ENCODE measurements at places on chromosomes 6 and 20.

- no peak for DNase-seq
Observed at GRCh38 chr6:37799263-37799644, 20.3 kb upstream of the ZFAND3 start.

- DNase-seq = no peak
Observed at GRCh38 chr20:54368570-54368969, 106.8 kb upstream of the DOK5 start.

DNA sequence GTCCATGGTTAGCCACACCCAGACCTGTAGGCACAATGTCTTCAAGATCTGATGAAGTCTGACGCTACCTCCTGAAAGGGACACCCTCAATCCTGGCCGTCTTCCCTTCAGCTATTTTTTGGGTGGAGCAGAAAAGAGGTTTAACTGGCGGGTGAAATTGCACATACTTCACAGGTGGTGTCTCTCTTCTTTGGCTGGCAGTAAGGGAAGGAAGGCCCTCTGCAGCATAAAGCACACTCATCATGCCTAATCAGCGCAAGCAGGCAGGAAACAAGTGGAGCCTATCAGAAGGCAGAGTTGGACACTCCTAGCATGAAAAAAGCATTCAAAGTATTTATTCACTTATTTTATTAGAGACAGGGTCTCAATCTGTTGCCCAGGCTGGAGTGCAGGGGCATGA lies 32.9 kb downstream of the PNLDC1 start:
- DNase-seq = no peak

DNA sequence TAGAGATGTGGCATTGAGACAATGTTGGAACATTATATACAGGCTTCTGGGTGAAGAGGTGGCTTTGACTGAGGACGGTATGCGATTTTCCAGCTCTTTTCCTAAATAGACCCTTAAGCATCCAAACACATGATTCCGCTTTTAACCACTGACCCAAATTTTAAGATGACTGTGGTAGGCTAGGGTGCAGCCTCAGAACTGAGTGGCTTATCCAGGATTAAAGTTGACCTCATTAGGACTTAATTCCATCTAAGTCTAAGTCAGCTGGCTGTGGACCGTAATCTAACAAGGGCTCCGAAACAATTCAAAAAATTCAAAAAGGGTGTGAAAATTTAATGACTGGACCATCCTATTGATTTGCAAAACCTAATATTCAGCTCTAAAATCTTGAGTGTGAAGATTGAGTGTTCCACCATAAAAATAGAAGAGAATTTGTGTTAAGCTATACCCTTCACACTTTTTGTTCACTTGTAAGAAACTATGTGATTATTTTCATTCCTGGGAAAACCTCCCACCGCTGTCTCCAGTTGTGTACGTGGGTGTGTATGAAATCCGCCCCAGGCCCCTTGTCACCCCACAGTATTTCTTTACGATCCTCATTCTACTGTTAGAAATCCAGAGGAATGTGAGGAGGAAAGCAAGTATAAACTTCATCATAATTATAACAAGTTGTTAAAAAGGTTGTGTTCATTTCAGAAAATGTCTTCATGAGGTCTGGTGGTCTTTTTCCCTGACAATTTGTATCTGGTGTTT lies 2.7 kb downstream of the PCMTD2 start:
- no peak for DNase-seq

DNA sequence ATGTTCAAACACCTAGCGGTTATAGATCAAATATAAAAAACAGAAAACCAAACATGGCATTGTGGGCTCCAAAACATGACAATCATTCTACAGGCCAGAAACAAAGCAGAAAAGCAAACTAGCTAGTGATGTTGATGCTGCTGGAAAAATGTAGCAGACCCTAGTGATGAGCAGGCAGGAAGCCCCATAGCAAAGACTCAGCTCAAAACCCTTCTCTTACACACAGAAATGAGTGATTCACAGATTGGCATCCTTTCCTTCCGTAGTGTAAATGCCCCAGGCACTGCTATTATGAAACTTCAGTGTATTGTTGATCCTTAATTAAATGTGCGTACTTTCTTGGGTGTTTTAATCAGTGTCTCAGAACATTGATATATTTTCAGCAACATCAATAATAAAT lies 425.1 kb downstream of the UTRN start:
- no peak for DNase-seq

- DNase-seq = no peak
Observed at GRCh38 chr6:49935387-49935786, 28.6 kb downstream of the DEFB114 start.

- no peak for DNase-seq
Observed at GRCh38 chr6:170280689-170281045, 10.2 kb downstream of the DLL1 start.

DNA sequence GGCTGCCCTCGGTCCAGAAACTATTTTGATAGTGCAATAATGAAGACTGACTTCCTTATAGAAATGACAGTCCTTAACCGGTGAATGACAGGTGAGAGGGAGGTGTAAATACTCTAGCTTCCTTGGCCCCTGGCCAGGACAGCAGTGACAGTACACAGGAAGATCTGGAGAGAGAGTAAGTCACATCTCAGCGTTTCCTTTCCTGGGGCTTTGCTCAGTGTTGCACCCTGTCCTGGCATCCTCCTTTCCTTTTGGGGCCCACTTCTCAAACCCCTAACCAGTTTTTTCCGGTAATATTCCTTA lies 336.9 kb downstream of the CD83 start:
- peak; percentile 24 for DNase-seq

GRCh38 chr6:153135681-153136080 lies 4.6 kb upstream of the RGS17 start:
- DNase-seq = no peak

GRCh38 chr6:14194976-14195375 lies 77.4 kb downstream of the CD83 start:
- no peak for DNase-seq

- DNase-seq = no peak
Observed at GRCh38 chr6:138377844-138378243, at the start of gene SMIM28. Gene SMIM28, plus strand, starts transcription at chr6:138377905. Its CDS starts 168 bp downstream, at chr6:138378073.

GRCh38 chr6:14517516-14518105 lies 400.0 kb downstream of the CD83 start:
- DNase-seq = no peak

DNA sequence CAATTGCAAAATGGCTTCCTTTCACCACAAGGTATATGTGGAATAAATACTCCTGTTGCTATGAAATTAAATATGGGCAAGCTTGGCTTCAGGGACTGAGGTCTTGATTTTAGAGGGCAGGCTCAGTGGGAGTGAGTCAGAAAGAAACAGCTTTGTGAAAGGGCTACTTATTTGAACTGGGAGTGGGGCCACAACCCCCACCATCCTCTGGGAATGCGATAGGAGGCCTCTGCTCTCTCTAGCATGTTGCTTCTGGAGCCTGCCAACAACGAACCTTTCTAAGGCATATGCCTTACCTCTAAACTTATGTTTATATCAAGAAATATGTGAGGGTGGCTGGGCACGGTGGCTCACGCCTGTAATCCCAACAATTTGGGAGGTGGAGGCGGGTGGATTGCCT lies 149.7 kb downstream of the LRRC1 start:
- DNase-seq = no peak

DNA sequence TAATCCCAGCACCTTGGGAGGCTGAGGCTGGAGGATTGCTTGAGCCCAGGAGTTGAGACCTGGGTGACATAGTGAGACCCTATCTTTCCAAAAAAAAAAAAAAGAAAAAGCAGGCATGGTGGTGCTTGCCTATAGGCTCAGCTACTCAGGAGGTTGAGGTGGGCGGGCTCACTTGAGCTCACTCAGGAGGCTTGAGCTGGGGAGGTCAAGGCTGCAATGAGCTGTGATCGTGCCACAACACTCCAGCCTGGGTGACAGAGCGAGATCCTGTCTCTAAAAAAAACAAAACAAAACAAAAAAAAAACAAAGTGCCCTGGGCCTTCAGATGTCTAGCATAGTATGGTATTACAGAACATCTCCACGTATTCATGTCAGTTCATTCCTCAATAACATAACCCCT lies 42.9 kb downstream of the ZFAND3 start:
- DNase-seq = no peak

- DNase-seq = no peak
Observed at GRCh38 chr6:138491017-138491416, 8.3 kb downstream of the NHSL1 start.

DNA sequence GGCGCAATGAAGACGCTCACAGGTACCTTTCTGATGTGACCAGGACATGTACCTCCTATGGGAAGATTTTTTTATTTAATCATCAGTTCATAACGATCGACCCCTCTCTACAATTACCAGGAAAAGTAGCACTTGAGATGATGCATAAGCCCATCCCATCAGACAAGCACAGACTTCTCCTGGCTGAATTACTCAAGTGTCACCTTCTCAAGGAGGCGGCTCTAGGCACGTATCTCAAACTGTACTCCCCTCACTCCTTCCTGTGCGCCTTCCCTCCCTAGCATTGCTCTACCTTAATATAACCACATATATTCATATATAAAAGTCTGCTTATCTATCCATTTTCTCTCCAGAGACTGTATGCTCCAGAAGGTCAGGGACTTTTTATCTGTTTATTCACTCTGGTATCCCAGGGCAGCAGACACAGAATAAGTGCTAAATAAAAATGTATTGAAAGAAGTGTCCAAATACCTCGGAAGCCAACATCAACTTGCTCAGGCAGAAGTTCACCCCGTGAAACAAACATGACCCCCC lies 71.5 kb downstream of the CNKSR3 start:
- DNase-seq = no peak

DNA sequence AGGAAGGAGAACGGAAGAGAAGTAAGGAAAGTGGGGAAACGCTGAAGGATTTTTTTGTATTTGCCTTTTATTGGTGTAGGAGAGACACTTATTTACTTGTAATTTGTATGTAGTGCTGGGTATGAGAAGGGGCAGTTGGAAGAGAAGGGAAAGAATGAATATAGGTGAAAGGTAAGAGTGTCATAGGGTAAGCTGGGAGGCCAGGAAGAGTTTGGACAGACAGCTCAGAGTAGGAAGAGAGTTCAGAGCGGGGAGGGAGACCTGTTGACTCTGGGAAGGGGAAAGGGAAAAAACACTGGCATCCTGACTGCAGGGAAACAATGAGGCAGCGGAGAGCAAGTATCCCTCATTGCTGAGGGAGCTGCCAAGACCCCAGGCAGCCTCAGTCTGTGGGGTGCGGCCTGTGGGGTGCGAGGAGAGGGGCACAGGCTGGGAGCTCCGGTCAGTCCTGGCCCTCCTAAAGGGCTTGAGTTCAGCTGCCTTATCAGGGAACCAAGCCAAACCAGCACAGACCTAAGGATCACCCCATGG lies 3.1 kb downstream of the TRAF3IP2 start:
- no peak for DNase-seq

GRCh38 chr20:19648024-19648423 lies 110.0 kb upstream of the RIN2 start:
- no peak for DNase-seq

DNA sequence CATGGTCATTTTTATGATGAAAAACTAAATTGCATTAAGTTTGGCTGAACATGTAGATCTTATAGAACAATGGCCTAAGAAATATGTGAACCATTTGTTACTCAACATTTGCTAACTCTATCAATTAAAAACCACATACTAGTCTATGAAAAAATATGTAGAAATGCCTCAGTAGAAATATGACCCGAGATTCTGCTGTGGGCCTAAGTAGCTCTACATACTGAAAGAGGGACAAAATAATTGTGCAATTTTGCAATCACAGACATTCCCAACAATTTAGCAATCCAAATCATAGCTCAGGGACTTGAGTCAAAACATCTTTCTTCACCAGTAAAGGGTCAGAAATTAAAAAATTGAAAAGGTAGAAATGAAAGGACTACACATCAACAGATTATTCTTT lies 619.0 kb downstream of the FRK start:
- no peak for DNase-seq

GRCh38 chr6:38552121-38552520 lies 87.6 kb downstream of the BTBD9 start:
- no peak for DNase-seq

GRCh38 chr20:12966468-12967085 lies 42.2 kb upstream of the SPTLC3 start:
- DNase-seq = no peak

DNA sequence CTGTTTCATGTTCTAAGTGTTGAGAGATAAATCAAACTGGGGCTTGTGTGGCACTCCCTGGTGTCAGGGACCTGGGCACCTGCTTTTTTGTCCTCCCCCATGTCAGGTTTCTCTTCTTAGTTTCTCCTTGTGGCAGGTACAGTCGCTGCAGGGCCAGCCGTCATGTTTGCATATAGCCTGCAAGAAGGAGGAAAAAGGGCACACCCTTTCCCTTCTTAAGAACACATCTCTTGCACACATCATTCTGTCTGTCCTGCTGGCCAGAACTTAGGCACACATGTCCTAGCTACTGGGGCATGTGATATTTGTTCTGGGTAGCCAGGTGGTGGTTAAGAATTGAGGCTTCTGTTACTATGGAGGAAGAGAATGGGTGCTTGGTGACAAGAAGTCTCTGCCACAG lies 27.9 kb downstream of the CDC5L start:
- DNase-seq = no peak

GRCh38 chr6:31652925-31653724 lies 664 bp upstream of the BAG6 start:
- peak; percentile 89 for DNase-seq

DNA sequence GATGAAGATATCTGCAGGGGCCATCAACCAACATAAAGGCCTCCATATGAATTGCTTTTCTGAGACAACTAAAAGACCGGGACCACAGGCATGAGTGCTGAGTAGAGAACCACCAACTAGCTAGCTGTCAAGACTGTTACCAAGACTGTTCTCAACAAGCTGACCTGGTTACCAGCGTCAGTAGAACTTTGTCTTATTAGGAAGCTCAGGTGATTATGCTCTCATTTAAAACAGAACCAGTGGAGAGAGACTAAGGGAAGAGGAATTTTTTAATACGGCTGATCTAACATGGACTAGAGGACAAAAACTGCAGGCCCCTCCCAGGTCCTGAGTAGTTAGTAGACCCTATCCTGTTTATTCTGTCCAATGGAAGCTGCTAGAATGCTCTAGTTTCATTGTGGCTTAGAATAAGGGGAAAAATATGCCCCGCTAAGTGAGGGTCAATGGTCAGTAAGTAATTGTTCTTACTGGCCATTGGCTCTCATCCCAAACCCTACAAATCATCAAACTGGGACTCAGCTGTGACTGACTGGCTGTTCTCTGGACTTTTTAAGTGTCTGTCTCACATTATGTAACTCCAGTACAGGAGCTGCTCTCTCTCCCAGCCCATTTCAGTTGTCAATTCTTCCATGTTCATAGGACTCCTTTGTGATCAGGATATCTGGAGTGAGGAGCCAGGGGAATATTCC lies 3.8 kb upstream of the DYNLRB1 start:
- DNase-seq = no peak

- no peak for DNase-seq
Observed at GRCh38 chr6:151002491-151002935, 137.0 kb downstream of the MTHFD1L start.

- DNase-seq = no peak
Observed at GRCh38 chr6:119727504-119728219, 378.1 kb upstream of the MAN1A1 start.

GRCh38 chr6:103153016-103153415 lies 1706.7 kb downstream of the HACE1 start:
- DNase-seq = no peak

DNA sequence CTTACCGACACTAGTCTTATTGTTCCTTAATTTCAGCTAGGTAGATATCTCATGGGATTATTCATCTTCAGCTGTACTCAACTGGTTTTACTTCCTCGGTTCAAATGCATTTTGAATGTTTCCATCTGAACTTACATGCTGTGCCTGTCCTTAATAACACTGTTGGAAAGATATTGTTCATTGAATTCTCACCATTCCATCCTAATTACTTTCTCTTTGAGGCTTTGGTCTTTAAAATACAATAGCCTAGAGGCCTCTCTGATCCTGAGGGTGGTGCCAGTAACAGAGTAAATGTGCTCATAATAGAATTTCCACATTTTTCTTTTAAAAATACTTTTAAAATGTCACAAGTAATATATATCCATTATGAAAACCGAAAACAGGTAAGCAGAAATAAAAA lies 54.0 kb downstream of the IL20RA start:
- no peak for DNase-seq
